Globus pallidus (tissue), 1 donor: ENCODE measurements at places on chromosomes 6 and 20.

GRCh38 chr20:48765359-48765758, 62.4 kb downstream of the PREX1 start:
- no peak for DNase-seq

GRCh38 chr6:73308712-73309534, 45.2 kb downstream of the DPPA5 start:
- DNase-seq: no peak

DNA sequence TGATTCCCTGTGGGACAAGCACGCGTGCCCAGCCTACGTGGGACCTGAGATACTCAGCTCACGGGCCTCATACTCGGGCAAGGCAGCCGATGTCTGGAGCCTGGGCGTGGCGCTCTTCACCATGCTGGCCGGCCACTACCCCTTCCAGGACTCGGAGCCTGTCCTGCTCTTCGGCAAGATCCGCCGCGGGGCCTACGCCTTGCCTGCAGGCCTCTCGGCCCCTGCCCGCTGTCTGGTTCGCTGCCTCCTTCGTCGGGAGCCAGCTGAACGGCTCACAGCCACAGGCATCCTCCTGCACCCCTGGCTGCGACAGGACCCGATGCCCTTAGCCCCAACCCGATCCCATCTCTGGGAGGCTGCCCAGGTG, 11.9 kb upstream of the RBCK1 start:
- no peak for DNase-seq

DNA sequence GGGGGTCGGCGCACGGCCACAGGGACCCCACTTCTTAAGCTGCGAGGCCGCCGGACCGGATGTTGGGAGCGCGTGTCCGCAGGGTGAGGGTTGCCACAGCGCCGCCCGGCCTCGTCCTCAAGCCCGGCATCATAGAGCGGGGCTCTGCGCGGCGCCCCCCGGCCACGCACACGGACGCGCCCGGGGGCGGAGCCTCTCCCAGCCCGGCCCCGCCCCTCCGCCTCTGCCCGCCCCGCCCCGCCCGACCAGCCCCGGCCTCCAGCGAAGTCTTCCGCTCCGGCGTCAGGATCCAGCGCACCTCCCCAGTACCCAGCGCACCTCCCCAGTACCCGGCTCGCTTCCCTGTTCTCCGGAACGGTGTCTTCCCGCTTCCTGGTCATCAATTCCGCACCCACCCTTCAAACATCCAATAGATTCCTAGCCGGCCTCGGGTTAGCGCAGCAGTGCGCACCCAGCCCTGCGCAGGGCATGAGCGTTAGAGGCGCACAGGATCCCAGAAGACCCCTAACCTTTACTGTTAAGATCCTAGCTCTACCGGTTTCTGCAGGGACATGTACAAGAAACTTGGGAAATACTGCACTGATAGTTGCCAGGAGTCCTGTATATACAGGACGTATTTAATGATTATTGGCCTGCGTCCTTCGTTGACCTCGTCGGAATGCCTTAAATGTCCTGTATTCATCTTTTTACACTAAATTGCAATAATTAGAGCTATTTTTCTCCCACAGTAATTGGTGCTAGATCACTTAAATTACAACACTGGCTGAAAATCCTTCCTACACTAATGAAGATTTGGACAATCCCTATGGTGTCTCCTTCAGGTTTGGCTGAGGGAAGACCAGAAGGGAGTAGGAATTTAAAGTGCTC, 535 bp upstream of the DNAAF9 start:
- DNase-seq: peak; percentile 84

DNA sequence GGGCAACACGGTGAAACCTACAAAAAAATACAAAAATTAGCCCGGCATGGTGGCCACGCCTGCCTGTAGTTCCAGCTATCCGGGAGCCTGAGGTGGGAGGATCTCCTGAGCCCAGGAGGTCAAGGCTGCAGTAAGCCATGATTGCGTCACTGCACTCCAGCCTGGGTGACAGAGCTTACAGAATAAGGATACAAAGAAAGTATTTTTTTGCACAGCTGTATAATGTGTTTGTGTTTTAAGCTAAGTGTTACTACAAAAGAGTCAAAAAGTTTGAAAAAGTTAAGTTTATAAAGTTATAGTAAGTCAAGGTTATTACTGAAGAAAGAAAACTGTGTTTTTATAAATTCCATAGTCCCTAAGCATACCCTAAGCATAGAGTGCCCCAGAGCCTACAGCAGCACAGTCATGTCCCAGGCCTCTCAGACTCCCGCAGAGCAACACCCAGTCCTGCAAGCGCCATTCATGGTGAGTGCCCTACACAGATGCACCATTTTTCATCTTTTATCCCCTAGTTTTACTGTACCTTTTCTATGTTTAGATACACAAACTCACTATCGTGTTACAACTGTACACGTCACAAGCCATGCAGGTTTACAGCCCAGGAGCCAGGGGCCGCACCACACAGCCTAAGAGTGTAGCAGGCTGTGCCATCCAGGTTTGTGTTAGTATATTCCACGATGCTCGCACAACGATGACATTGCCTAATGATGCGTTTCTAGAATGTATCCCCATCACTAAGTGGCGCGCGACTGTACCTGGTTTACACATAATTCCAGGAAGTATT, 22.4 kb downstream of the TAF4 start:
- no peak for DNase-seq

- no peak for DNase-seq
These were observed 107.7 kb upstream of the GGTLC1 start for GRCh38 chr20:24096264-24096663.
